ENCODE measurements at places on chromosomes 5 and 9.

DNA sequence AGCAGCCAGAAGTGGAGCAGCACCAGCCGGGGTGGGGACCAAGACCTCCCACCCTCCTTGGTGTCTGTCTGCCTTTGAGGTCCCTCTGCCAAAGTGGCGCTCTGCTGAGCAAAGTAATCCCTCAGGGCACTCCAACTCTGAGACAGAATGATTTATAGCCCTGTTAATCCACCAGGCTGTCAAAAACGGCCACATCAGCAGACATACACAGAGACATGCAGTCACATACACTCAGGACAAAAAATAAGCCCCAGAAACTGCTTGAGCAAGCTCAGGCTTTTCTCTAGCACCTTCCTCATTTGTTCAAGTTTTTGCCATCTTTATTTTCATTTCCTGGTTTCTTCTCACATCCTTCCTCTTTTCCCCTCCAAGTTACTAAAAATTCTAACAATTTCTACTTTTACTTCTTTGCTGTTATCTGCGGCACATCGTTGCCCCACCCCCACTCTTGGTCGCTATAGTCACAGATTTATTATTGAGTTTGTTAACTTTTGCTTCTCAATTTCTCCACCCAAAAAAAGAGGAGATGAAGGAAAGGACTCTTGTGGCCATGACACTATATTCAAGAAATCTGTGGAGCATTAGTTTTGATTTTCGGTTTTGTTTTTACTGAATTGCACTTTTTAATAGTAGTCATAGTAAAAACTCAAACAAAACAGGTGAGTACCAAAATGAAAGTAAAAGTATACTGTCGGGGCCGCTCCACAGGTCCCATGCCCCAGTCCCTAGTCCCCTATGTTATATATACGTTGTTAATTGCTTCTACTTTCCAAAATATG is 17.4 kb upstream of the ADRB2 start:
- DNase-seq, result peak; percentile 63

DNA sequence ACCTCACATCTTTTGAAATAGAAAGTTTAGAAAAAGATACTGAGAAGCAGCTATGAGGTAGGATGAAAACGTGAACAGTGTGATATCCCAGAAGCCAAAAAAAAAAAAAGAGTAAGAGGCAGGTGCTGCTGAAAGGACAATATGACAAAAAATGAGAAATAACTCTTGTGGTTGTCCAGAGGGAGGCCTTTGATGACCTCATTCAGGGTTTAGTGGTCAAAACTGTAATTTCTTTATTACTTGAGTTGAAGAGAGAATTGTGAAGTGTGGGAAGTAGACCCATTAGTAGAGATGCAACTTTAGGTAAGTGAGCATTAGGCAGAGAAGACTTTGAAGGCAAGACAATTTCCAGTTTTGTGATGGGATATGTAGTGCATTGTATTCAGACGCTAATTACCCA is 1306.3 kb upstream of the ACO1 start:
- DNase-seq, result no peak

GRCh38 chr9:92405818-92406217 is 1.4 kb upstream of the OGN start:
- DNase-seq, result no peak

DNA sequence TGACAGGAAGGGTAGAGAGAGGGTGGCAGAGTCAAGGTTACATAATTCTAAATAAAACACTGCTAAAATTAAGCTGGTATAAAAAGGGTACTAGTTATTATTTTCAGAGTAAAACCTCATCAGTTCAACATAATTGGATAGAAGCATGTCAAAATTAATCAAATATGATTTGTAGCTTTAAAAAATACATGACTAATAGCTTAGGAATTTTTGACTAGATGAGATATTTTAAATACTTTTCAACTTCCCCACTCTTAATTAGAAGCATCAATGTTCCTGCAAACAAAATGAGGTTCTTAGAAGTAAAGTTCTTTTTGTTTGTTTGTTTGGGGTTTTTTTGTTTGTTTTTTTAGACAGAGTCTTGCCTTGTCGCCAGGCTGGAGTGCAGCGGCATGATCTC is 29.1 kb downstream of the HTR4 start:
- no peak for DNase-seq

GRCh38 chr9:3419893-3420292 is 105.9 kb downstream of the RFX3 start:
- DNase-seq, result no peak

- no peak for DNase-seq
These were observed 6.8 kb upstream of the IRX4 start for GRCh38 chr5:1889321-1890065.

DNA sequence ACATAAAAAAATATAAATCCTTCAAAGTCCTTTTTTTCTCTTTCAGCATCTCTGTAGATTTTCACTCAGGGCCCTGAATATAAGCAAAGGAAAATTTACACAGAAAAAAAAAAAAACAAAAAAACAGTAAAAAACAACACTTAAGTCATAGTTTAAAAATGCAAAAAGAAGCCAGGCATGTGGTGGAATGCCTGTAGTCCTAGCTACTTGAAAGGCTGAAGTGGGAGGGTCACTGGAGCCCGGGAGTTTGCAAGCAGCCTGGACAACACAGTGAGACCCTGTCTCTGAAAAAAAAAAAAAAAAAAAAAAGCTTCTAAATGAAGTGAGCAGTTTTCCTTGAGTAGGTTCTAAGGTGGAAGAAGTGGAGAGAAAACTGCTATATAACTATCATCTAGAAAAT is 55.0 kb upstream of the BNC2 start:
- DNase-seq, result no peak

DNA sequence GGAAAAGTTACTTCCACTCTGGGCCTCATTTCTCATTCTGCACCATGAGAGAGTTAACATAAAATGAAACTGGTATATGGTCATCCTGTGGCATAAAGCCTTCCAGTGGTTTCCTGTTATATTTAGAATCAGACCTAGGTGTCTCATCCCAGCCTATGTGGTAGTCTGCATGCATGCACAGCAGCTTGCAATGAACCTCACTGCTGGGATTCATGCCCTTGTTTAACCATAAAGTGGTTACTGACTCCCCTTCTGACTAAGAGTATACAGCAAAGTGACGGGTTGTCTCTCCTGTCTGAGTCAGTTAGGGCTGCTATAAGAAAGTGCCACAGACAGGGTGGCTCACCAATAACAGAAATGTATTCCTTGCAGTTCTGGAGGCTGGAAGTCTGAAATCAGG is 14.7 kb upstream of the TDRD7 start:
- no peak for DNase-seq

GRCh38 chr5:159047086-159047485 is 52.6 kb downstream of the EBF1 start:
- DNase-seq, result no peak

- DNase-seq, result no peak
These were observed 42.9 kb upstream of the MTMR12 start for GRCh38 chr5:32355686-32356085.

GRCh38 chr5:176820937-176821336 is 10.6 kb downstream of the UNC5A start:
- DNase-seq, result no peak

DNA sequence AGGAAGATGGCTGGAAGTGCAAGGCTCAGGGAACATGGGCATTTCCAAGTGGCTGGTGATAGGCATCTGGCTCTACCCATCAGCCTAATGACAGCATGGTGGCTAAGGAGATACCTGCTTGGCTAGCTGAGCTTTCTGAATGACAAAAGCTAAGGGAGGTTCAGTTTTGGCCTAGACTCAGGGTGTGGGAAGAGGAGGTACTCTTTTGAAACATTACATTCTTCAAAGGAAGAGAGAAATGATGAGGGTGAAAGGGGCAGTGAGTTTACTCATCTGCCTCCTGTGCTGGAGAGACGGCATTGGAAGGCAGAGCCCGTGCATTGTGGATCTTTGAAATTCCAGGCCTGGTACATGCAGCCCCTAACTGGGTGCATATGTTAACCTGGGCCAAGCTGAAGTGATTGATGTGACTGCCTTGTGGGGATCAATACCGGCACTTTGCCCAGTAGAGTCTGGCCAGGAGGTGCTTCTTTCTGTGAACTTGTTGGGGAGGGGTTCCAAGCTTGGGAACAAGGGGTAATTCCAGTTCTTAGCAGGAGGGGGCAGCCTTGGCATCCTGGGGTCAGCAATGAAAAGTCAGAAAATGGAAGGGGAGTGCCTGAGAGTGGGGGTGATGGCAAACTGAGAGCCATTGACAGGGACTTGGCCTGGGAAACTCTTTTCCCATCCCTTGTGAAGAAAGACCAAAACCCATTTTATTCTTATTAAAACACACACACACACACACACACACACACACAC is 108.6 kb downstream of the ACER2 start:
- DNase-seq, result no peak

DNA sequence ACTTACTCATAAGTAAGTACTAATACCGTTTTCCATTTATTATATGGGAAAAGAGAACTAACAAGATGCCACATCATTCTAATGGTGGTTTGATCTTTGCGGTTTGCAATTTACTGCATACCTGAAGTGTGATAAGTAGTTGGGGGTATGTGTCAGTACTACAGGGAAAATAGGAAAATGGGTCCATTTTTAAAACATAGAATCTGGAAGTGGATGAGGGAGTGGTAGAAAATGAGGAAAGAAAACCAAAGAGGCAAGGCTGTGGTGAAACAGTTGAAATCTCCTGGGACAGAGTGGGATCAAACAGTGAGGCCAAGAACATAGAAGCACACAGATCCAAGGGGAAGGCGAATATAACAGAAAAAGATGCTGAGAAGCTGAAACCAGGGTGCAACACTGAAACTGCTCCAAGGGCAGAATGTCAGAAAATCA is 6.7 kb downstream of the ADAMTSL1 start:
- no peak for DNase-seq

DNA sequence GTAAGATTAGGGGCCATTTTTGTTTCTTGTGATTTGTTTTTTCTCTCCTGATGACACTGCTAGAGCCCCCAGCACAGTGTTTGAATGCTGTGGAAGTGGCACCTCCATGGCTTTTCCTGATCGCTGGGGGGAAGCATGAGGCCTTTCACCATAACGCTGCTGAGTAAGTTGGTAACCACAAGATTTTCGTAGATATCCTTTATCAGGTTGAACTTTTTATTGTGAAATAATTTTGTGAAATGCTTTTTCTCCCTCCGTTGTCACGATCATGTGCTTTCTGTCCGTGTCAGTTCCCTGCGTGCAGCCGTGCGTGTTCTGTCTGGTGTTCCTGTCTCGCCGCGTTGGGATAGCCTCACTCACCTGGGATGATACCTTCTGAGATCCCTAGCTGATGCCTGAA is 59.4 kb downstream of the EHMT1 start:
- DNase-seq, result no peak

DNA sequence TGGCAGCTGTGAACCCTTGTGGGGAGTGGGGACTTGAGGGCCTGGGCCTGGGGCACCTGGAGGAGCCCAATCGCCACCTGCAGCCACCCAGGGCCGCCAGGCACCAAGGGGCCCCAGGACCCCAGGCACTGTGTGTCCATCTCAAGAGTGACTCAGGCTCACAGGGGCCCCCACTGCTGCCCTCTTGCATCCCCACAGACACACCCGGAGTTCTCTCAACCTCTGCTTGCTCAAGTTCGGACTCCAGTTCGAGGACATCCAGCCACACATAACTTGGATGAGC is 51.9 kb downstream of the MRPL36 start:
- no peak for DNase-seq

- DNase-seq, result no peak
These were observed 16.6 kb downstream of the USP20 start for GRCh38 chr9:129851821-129852220.

DNA sequence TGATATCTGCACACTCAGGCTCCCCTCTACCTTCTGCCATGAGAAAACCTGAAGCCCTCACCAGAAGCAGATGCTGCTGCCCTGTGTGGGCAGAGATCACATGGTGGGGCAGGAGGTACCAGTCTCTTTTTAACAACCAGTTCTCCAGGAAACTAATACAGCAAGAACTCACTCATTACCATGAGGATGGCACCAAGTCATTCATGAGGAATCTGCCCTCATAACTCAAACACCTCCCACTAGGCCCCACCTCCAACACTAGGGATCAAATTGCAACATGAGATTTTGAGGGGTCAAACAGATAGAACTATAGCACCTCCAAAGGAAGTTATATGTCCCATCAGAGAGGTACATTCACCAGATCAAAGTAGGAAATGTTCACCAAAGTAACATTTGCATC is 136.3 kb upstream of the SHB start:
- DNase-seq, result no peak

GRCh38 chr9:2341126-2341525 is 280.5 kb upstream of the VLDLR start:
- no peak for DNase-seq

- no peak for DNase-seq
These were observed 276.0 kb upstream of the DAP start for GRCh38 chr5:11037080-11037479.

DNA sequence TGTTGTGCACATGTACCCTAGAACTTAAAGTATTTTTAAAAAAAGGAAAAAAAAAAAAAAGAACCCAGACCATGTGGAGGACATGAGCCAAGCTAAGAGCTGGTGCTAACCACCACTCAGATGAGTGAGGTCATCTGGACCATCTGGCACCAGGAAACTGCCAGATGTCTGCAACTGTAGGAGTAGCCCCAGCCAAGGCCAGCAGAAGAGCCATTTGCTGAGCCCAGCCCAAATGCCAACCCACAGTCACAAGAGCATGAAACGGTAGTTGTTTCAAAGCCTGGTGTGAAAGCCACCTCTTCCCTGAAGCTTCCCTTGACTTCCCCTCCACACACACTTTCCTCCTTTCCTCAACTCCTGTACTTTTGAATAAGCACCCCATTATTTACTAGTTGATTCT is 69.2 kb upstream of the FCN1 start:
- DNase-seq, result no peak

GRCh38 chr5:56102889-56103288 is 108.1 kb upstream of the IL6ST start:
- DNase-seq, result no peak

DNA sequence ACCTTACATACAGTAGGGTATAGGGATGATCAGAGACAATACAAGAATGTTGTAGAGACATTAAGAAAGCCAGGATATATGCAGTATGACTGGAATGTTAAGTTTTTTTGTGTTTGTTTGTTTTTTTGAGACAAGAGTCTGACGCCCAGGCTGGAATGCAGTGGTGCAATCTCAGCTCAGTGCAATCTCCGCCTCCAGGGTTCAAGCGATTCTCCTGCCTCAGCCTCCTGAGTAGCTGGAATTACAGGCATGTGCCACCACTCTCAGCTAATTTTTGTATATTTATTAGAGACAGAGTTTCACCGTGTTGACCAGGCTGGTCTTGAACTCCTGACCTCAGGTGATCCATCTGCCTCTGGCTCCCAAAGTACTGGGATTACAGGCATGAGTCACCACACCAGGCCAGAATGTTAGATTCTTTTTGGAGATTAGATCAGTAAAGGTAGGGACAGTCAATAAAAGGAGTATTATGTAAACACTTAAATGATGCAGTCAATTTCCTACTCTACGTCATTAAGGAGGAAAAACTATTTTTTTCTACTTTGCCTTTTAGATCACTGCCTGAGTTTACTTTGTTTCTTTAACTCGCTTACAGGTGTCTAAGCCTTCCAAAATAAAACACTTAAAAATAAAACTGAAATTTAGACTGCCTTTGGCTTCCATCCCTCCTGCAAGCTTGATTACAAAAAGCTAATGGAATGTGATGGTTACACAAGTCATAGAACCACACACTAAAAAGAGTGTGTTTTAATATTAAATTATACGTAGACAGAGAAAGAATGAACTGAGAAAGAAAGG is 6.8 kb upstream of the HNRNPA0 start:
- no peak for DNase-seq

Data from CD4-positive, alpha-beta T cell treated with Interleukin-15 for 1 hour (primary cell).